ENCODE measurements at places on chromosomes 1 and 21.

- DNase-seq = no peak
These were observed 24.9 kb downstream of the KLHDC7A start for GRCh38 chr1:18505666-18506065.

- no peak for DNase-seq
These were observed 9.3 kb upstream of the CAPN2 start for GRCh38 chr1:223702735-223703667.

DNA sequence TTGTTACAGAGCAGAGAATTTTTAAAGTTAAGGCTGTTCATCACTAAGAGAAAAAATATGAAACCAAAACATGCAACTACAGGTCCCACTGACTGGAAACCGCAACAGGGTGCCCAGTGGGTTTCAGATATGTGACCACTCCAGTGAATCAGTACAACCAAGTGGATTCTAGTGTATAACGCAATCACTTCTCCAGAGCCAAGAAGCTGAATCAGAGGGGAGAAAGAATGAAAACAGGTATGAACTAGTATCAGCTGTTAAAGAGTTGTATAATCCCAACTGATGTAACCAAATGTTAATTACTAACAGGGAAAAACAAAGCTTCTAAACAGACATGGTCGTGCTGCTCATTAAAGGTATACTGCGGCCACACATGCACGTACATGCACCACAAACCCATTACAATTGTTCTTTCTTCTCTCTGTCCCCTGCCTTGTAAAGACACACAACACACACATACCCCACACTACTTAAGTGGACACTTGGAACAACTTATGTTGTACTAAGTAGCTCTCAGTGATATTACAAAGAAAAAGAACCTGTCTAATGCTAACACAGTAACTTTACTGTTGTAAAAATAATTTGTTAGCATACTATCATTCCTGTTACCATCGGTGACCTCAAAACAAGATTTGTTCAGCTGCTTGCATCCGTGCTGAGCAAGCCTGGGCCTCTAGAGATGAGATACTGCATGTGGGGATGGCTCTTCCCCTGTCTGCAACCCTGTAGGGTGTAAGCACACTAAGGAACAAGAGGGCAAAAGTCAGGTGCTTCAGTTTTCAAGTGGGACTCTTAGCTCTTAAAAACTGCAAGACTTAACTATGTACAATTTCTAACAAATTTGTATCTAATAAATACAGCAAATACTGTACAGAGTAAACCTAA, 74.2 kb downstream of the PTPN14 start:
- DNase-seq = no peak

DNA sequence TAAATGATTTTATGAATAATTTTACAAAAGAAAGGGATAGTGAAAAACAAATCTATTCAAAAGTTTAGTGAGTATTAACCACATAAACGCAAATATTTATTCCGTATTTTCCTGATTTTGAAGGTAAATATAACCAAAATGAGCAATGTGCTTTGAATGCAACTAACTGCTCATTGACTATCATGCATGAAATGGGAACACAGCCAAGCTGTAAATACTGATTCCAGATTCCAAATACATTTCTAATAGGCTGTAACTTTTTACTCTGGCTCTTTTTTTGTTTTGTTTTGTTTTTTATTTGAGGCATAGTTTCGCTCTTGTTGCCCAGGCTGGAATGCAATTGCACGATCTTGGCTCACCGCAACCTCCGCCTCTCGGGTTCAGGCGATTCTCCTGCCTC, 41.8 kb downstream of the SELENOF start:
- DNase-seq = no peak

All from anterior cingulate cortex (tissue), 58 donors.